Activated B cell treated with CpG ODN at 0.5 μM for 24 hours (primary cell): ENCODE measurements at places on chromosomes 7 and 10. TPM values are rescaled to one million over a fixed set of nuclear protein-coding genes. Genes with fewer than 3 reads are reported as not detected.

The PSD gene
- total RNA-seq = 1.4 and 1.5 TPM in 2 replicates

The VIPR2 gene
- not detected in 2 replicates for total RNA-seq

The LGI1 gene
- total RNA-seq = not detected in 2 replicates

The AOC1 gene
- total RNA-seq = not detected in 2 replicates

- H3K36me3 ChIP-seq = no peaks in the 10 kb centered on the region
- H3K27ac ChIP-seq = no peak overlapping the region
- DNase-seq = no peak
- H3K4me3 ChIP-seq = no peak overlapping the region
- H3K27me3 ChIP-seq = peaks cover 9% of the 10 kb centered on the region
- no peaks in the 10 kb centered on the region for H3K4me1 ChIP-seq
Observed at GRCh38 chr10:43926875-43927406, 278.3 kb upstream of the ZNF32 start.

- no peak for DNase-seq
- H3K4me3 ChIP-seq = no peak overlapping the region
- H3K27me3 ChIP-seq = no peaks in the 10 kb centered on the region
- H3K36me3 ChIP-seq = no peaks in the 10 kb centered on the region
- no peak overlapping the region for H3K27ac ChIP-seq
Observed at GRCh38 chr7:154744256-154744860, 258.6 kb downstream of the PAXIP1 start.

- DNase-seq = no peak
- no peaks in the 10 kb centered on the region for H3K27me3 ChIP-seq
- no peaks in the 10 kb centered on the region for H3K4me1 ChIP-seq
- no peak overlapping the region for H3K4me3 ChIP-seq
- H3K27ac ChIP-seq = no peak overlapping the region
Observed at GRCh38 chr10:90884431-90884830, 12.7 kb downstream of the RPP30 start.

DNA sequence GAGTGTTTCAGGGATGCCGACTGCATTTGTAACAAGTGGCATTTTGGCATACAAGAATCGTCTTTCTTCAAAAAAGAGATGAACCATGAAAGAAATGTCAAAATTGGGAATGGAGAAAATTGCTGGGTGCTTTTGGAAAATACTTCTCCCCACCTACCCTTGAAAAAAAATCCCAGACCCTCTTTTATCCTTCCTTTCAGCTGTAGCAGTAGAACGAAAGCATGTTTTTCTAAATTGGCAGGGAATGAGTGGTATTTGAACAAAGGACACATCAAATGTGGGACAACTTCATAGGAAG is 187.5 kb downstream of the NRP1 start:
- H3K27me3 ChIP-seq = no peaks in the 10 kb centered on the region
- no peak for DNase-seq
- peaks cover 22% of the 10 kb centered on the region for H3K4me1 ChIP-seq
- no peak overlapping the region for H3K27ac ChIP-seq
- no peaks in the 10 kb centered on the region for H3K36me3 ChIP-seq

- no peak for DNase-seq
- H3K27ac ChIP-seq = no peak overlapping the region
Observed at GRCh38 chr10:4763960-4764428, 62.0 kb upstream of the AKR1E2 start.

GRCh38 chr10:60429084-60429849 is 39.6 kb upstream of the ANK3 start:
- no peaks in the 10 kb centered on the region for H3K36me3 ChIP-seq
- H3K27ac ChIP-seq = no peak overlapping the region
- peaks cover 10% of the 10 kb centered on the region for H3K4me1 ChIP-seq
- no peaks in the 10 kb centered on the region for H3K27me3 ChIP-seq
- DNase-seq = no peak

- no peaks in the 10 kb centered on the region for H3K4me1 ChIP-seq
- H3K27me3 ChIP-seq = peaks cover 21% of the 10 kb centered on the region
- H3K36me3 ChIP-seq = no peaks in the 10 kb centered on the region
- DNase-seq = no peak
- H3K27ac ChIP-seq = no peak overlapping the region
Observed at GRCh38 chr10:47078393-47079203, 167.4 kb downstream of the PTPN20 start.

DNA sequence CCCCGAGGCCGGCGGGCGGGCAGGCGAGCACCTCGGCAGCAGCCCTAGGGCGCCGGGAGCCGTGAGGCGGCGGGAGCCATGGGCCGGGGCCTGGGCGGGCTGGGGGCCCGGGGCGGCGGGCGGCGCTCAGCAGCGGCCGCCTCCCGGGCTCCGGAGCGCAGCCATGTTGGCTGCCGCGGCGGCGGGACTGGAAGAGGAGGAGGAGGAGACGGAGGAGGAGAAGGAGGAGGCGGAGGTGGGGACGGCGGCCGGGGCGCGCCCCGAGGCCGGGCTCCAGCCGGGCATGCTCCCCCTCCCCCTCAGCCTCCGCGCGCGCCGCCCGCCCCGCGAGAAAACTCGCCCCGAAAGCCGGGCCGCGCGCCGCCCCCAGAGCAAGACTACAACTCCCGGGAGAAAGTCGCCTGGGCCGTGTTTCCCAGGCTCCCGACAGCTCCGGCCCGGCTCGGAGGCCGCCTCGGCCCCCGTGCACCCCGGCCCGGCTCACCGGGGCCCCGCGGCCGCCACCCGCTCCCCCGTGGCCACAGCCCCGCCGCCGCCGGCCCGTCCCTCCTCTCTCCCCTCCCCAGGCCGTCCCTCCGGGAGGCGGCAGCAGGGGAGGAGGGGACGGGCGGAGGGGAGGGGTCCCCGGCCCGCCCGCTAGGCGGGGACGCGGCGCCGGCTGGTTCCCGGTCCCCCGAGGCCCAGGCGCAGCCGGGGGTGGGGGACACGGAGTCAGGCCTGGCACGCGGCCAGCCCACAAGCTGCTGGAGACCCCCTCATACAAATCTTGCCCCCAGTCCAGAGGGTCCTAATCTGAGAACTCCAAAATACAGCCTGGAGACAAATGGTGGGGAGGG is at the start of gene DLG5:
Gene DLG5, minus strand, starts transcription at position 190 of the 836 bp plus-strand sequence. CDS start 235 bp downstream, outside the sequence.
- no peak within 1 kb of the TSS for H3K27ac ChIP-seq
- H3K27me3 ChIP-seq = peaks cover 48% of the 10 kb centered on the region
- peaks cover 9% of the 10 kb centered on the region for H3K4me1 ChIP-seq
- peak within 1 kb of the TSS; percentile 65 for H3K4me3 ChIP-seq
- DNase-seq = no peak

DNA sequence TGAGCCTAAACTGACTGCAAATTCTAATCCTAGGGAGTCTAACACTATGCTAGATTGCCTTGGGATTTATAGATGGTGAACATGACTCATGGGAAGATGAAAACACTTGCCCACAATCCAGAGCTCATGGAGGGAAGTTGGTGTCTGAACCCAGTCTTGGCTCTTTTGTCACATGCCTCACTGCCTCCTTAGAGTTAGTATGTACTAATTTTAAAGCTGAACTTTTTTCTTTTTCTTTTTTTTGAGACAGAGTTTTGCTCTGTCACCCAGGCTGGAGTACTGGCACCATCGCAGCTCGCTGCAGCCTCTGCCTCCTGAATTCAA is 14.4 kb downstream of the MRPL32 start:
- H3K27me3 ChIP-seq = peaks cover 5% of the 10 kb centered on the region
- no peak overlapping the region for H3K4me3 ChIP-seq
- no peak for DNase-seq

GRCh38 chr7:120658516-120658915 is 199.4 kb downstream of the TSPAN12 start:
- H3K27ac ChIP-seq = no peak overlapping the region
- H3K4me1 ChIP-seq = no peaks in the 10 kb centered on the region
- no peaks in the 10 kb centered on the region for H3K27me3 ChIP-seq
- H3K4me3 ChIP-seq = no peak overlapping the region
- DNase-seq = no peak

DNA sequence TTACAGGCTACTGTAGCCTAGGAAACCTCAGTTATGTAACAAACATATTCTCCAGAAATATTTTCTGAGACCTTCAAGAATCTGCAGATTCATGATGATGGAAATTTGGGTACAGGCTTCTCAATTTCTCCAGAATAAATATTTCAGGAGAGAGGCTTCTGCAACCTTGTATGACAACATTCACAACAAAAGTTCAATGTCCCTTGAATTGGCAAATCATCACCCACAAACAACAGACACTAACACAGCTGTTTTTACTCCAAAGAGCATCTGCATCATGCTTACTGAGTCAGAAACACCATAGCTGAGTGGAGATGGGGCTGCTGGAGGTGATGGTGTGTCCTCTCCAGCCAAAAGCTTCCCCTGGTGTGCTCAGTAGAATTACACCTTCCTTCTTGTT is 9.3 kb upstream of the COBL start:
- DNase-seq = no peak
- H3K27me3 ChIP-seq = peaks cover 2% of the 10 kb centered on the region

DNA sequence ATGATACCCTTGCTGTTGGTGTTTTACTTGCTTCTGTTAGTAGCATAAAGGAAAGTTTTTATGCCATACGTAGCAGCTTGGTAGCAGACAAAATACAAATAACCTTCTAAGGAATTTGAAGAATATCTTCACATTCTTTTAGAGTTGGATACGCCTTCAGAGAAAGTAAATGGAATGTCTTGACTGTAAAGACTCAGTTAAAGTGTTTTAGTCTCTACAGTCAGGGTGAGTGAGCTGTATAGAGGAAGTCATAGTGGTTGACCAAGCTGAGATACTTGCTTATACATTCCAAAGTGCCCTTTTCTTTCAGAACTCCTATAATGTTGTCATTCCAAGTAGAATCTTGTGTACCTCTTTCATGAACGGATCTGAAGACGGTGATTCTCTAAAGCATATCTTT is 37.7 kb downstream of the RABGEF1 start:
- no peaks in the 10 kb centered on the region for H3K27me3 ChIP-seq
- peaks cover 5% of the 10 kb centered on the region for H3K4me1 ChIP-seq
- H3K27ac ChIP-seq = no peak overlapping the region
- peaks cover 85% of the 10 kb centered on the region for H3K36me3 ChIP-seq

DNA sequence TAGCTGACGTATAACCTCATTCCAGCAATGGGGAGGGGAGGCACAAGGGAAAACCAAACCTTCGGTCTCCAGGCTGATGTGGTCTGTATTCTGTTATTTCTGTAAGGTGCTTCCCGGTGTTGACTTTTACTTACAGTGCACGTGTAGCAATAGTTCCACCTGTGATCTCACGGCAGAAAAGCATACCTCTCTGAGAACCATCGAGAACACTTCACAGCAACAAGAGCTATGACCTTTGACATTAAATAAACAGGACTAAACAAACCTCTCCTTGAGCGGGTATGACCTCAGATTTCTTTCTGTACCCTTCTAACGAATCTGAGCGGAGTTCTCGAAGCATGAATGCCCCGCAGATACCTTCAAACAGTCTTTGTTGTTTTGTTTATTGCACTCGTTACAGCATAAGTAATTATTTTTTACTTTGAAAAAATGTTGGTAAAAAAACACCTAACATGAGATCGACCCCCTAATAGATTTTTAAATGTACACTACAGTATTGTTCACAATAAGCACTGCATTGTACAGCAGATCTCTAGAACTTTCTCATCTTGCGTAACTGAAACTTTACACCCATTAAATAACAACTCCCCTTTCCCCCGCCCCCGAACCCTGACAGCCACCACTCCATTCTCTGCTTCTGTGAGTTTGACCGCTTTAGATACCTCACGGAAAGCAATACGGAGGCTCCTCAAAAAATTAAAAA is 282.3 kb downstream of the GATA3 start:
- H3K4me3 ChIP-seq = no peak overlapping the region
- H3K27ac ChIP-seq = no peak overlapping the region
- H3K27me3 ChIP-seq = peaks cover 15% of the 10 kb centered on the region
- no peaks in the 10 kb centered on the region for H3K36me3 ChIP-seq
- peaks cover 12% of the 10 kb centered on the region for H3K4me1 ChIP-seq

DNA sequence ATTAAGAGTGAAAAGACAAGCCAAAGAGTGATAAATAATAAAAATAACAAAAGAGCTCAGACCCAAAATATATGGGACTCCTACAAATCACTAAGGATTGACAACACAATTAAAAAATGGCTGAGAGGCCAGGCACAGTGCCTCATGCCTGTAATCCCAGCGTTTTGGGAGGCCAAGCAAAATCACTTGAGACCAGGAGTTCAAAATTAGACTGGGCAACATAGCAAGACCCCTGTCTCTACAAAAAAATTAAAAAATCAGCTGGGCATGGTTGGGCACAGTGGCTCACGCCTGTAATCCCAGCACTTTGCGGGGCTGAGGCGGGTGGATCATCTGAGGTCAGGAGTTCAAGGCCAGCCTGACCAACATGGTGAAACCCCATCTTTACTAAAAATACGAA is 137.3 kb downstream of the IDE start:
- H3K4me3 ChIP-seq = no peak overlapping the region
- no peaks in the 10 kb centered on the region for H3K4me1 ChIP-seq
- H3K27ac ChIP-seq = no peak overlapping the region
- no peak for DNase-seq
- no peaks in the 10 kb centered on the region for H3K27me3 ChIP-seq
